ENCODE measurements at places on chromosomes 13 and 19.

DNA sequence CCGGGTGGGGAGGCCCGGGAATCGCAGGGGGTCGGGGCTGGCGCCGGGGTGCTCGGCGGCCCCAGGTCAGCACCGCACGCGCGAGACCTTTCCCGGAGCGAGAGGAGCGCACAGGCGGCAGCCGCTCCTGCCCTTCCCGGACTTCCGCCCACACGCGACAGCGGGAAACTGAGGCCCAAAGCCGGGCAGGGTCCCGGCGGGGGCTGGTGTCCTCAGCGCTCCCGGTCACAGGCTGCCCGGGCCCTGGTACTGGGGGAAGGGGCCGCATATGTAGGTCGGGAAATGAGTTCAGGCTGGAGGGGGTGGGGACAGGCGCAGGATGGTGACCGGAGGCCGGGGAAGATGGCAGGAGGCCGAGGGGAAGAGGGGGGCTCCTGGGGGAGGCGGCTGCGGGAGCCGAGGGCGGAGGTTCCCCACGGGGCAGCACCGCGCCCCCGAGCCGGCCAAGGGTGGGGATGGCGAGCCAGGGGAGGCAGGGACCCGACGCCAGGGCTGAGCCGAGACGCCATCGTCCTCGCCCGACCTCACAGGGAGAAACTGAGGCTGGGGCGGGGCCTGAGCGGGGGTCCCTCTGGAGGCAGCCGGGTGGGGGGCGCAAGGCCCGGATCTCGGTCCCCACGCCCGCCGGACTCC is 662 bp downstream of the CBARP start:
- DNase-seq = no peak

DNA sequence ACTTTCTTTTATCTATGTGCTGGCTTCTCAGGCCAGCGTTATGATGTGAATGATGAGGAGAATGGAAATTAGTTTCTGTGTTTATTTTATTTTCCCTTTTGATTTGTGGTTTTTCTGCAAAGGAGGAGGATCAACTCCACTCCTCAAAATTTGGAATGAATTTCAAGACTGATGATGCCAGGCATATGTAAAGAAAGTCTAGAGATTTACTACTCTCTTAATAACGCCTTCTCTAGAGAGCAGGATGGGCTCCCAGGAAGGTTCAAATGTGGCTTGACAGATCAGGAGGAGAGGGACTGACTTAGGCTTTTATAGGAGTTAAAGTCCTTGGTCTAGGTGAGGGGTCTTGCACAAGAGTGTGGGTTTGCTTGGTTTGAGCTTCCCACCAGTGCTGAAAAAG is 15.1 kb upstream of the POSTN start:
- DNase-seq = no peak

DNA sequence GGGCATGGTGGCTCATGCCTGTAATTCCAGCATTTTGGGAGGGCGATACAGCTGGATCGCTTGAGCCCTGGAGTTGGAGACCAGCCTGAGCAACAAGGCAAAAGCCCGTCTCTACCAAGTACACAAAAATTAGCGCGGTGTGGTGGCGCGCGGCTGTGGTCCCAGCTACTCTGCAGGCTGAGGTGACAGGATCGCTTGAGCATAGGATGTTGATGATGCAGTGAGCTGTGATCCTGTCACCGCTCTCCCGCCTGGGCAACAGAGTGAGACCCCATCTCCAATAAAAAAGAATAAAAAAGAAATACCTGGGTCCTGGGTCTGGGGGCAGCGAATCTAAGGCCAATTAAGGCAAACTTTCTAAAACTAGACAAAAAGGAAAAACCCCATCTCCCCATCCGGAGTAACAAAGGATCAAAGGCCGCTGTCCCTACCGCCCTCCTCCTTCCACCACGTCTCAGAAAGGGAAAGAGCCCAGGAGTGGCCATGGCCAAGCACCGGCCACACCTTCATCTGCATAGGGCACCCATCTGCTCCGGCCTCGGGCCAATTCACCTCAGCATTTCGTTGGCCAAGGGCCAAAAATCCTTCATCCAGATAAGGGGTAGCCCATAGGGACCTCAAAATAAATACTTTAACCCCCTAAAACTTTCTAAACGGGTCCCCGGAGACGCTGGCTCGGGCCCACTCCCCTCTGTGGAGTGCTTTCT is 851 bp downstream of the ZNF320 start:
- DNase-seq = no peak

DNA sequence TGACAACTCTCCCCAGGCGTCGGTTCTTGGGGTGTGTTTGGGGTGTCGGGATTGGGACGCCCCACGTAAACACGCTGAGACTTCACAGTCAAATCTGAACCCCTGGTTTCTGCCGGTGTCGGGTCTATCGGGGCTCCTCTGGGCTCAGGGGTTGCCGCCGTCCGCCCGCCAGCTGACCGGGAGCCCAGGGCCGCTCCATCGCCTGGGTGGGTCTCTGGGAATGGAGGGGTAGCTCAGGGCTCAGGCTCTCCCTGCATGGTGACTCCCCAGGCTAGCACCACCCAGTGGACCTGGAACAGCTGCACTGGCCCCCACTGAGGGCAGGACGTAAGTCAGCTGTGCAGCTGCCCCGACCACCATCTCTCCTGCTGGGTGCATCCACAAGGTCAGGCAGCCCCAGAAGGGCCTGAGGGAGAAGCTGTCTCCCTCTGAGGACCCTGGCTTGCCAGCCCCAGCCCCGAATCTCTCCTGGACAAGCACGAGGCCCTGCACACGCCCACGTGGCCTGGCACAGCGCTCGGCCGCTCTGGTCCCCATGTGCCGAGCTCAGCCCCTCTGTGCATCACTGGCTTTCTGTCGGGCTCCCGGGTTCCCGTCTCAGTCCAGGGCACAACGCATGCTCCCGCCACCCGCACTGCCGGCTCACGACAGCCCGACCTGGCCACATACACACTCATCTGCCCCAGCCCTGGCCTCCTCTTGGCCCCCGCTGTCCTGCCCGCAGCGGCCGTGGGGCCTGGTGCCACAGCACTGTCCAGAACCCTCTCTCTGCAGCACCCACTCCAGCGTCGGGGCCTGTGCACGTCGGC is 6.1 kb downstream of the RNF126 start:
- DNase-seq = no peak

DNA sequence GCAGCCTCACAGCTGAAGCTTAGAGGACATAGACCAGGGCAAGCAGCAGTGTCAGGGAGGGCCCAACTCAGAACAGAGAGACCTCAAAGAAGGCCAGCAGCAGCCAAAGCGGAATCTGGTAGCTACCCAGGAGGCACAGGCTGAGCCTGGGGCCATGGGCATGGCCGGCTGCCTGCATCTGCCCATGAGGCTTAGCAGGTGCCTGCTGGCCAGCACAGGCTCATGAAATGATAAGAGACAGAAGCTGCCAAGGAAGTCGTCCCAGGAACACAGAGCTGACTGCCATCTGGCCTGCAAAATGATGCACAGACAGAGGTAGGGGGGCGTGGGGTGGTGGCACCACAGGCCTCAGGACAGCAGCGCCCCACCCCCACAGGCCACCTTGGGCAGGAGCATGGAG is 29.2 kb downstream of the TUBA3C start:
- no peak for DNase-seq
